ACHN (cell line): ENCODE measurements at places on chromosomes 6 and 20.
A peak's percentile ranks its signal among the peaks of the same experiment; 100 is the strongest.

- DNase-seq, result no peak
These were observed 76.3 kb downstream of the FARS2 start for GRCh38 chr6:5337573-5337972.

DNA sequence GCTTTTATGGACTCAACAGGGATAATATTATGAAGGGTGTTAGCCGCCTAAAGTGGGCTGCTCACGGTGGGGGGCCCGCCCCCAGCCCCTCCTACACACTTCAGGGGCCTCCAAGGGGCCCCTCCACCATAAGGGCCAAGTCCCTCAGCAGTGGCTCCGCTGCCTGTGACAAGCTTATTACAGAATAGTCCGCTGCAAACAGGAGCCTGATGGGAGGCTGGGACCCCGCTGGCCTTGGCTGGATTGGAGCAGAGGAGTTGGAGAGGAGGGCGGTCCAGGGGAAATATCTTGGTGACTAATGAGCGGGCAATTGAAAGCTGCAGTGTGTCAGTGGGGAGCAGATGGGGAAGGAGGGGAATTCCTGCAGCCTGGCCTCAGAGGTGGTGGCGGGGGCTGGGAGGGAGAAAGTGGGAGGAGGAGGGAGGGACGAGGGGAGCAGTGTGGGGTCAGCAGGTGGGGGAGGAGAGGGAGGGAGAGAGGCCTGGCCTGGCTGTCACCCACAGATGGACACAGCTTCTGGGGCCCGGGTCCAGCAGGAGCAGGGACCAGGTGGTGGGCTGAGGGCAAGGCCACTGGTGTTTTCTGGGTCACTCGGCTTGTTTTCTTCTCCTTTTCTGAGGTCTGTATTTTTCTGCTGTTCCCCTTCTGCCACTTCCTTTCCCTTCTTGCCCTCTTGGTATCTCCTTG is 57.6 kb upstream of the FOXP4 start:
- peak; percentile 45 for DNase-seq

DNA sequence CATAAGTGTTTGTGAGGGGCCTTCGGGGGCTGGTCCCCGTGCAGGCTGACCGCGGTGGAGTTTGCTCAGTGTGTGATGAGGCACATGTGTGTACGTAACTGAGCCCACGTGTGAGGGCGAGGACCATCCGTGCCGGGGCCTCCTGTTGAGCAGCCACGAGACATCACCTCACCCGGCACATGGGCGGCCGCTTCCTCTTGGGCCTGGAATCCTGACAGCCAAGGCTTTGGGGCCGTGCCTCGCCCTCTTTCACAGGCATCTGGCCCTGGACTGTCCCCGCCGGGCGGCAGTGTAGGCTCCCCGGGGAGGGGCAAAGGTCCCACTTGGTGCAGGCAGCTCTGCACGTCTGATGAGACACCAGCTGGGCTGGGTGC is 202.3 kb downstream of the DLL1 start:
- DNase-seq, result no peak

GRCh38 chr6:106134087-106134770 is 48.1 kb downstream of the PRDM1 start:
- DNase-seq, result no peak

DNA sequence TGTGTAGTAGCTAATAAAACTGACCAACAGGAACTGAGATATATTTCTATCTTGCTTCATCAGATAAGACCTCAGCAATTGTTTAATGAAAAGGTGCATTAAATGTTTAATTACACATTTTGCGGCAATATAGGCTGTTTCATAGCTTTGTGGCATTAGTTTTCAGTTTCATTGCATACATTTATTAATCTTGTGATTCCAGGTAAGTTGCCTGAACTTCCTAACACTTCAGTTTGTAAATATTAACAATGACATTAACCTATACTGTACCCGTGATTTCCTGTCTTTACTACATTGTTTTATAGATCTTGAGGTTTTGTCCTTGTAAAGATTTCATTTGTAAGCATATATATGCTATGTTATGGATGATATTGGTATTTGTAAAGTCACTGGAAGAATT is 66.5 kb downstream of the PKIB start:
- DNase-seq, result no peak

DNA sequence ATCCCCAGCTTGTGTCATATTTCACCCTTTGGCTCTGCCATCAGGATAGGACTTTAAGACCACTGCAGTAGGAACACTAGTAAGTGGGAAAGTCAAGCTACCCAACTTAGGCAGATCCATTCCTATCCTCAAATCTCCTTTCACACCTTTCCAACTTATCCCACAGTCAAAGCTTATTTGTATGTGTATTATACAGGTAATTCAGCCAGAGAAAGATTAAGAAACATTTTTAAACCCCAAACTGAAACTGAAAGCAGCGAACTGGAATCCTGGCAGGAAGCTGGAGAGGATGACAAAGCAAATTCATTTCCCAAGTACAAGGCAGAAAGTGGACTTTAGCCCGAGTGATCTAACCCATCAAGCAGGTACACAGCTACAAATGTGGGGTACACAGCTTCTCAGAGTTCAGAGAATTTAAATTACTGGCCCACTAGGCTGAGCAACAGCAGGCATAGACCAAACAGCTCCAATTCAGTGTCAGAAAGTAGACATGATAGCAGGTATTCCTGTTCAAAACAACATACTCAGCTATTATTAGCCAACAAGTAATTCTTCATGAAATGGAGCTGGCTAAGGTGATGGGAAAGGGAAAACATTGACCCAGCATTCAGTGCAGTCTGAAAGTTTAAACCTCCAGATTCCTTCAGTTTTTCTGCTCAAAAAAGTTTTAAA is 39.1 kb downstream of the ILRUN start:
- peak; percentile 88 for DNase-seq

DNA sequence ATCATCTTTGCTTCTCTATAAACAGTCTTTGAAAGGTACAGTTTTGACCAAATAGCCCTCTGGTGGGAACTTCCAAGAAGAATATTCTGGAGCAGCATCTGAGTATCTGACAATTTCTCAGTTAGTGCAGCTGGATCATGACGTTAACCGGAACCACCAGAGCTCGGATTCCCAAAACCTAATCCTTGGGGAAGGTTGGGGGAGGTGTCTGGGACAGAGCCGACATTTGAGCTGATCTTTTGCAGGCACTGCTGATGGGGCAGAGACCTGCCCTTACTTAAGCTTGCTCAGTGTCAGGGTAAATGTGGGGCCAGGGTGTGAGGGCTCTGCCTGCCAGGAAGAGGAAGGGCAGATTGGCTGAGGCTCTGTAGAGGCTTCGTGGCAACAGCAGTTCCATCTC is 416.6 kb downstream of the DHX35 start:
- DNase-seq, result no peak

GRCh38 chr6:84278321-84278998 is 51.0 kb upstream of the CEP162 start:
- DNase-seq, result no peak

GRCh38 chr6:105545228-105545920 is 142.5 kb upstream of the PREP start:
- DNase-seq, result no peak

- no peak for DNase-seq
These were observed 33.6 kb downstream of the TTI1 start for GRCh38 chr20:37999526-38000263.

- peak; percentile 61 for DNase-seq
These were observed 9.8 kb downstream of the PGM3 start for GRCh38 chr6:83183082-83183828.

- DNase-seq, result no peak
These were observed 142.5 kb downstream of the SLC24A3 start for GRCh38 chr20:19354950-19355349.

DNA sequence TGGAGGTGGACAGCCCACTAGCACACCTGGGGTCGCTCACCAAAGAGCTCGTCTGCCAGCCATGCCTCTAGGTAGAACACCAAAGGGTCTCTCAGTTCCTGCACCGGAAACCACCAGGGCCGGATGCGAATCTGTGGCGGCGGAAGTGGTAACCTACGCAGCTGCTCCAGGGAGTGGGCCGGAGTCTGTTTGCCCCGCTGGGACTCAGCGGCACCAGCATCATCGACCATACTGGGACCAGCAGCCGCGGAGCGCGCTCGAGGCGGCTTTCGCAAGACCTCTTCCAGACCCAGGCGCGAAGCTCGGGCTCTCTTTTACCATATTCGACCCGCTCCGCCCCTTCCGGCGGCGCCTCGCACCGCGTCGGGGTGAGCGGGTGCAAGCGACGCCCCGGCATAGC is at the start of gene OOEP:
Gene OOEP, minus strand, starts transcription at position 335 of the 400 bp plus-strand sequence. Its CDS starts 105 bp downstream, at position 230.
- no peak for DNase-seq
